ENCODE measurements at places on chromosomes 3 and 15.

DNA sequence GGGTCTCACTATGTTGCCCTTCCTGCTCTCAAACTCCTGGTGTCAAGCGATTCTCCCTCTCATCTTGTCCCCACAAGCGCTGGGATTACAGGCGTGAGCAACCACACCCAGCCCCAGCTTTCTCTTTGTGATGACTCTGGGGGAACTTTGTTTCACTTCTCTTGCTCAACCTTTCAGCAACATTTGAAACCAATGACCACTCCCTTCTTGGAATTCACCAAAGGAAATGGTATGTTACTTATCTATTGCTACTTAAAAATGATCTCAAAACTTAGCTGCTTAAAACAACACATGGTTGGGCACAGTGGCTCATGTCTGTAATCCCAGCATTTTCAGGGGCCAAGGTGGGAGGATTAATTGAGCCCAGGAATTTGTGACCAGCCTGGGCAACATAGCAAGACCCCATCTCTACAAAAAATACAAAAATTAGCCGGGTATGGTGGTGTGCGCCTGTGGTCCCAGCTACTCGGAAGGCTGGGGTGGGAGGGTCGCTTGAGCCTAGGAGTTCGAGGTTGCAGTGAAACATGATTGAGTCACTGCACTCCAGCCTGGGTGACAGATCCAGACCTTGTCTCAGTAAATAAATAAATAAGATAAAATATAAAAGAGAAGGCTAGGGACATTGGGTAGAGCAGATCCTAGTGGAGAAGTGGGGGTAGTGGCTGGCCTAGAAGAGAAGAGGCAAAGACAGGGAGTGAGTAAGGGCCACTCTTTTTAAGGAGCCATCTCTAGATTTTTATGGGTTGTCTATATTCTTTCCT, 10.3 kb upstream of the COPG1 start:
- DNase-seq = no peak

DNA sequence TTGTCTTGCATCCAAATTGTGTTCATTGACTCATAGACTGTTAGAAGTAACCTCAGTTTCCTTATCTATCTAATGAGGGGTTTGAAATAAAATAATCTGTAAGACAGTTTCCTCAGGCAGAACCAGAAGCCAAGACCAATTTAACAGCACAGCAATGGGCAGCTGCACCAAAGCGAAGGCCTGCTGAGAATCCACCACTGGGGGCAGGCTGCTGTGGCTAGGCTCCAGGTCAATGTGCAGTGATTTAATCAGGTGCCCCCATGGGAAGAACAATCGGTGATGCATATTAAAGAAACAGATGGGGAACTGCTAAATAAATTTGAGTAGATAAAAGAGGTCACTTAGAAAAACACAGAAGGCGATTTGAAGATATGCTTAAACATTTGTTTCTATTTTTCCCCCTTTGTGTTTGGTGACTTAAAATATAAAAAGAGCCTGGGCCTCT, 28.0 kb upstream of the TMOD3 start:
- DNase-seq = no peak

GRCh38 chr3:100954199-100954935, 38.9 kb downstream of the ABI3BP start:
- no peak for DNase-seq

- DNase-seq = no peak
Measured at GRCh38 chr15:100645671-100646070, 43.3 kb downstream of the ASB7 start.

DNA sequence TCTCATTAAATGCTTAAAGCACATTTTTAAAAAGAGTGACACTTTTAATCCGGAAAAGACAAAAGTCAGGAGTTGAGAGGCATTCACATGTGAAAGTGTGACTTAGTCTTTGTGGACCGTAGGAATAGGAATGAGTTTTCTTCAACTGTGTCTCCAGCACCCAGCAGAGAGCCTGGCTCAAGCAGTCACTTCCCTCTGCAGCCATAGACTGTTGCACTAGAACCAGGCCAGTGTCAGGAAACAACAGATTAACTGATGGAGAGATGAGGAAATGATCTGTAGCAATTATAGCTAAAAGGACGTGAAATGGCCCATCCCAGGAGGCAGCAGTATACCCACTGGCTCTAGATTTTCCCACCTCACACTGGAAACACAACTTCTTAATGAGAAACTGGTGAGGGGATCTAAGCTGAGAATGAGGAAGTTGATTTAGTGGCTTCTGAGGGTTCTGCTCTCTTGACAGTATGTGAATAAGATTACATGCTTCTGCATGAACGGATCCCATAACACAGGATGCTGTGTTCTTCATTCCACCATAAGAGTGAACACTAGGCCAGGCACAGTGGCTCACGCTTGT, 19.8 kb downstream of the CFAP92 start:
- no peak for DNase-seq

DNA sequence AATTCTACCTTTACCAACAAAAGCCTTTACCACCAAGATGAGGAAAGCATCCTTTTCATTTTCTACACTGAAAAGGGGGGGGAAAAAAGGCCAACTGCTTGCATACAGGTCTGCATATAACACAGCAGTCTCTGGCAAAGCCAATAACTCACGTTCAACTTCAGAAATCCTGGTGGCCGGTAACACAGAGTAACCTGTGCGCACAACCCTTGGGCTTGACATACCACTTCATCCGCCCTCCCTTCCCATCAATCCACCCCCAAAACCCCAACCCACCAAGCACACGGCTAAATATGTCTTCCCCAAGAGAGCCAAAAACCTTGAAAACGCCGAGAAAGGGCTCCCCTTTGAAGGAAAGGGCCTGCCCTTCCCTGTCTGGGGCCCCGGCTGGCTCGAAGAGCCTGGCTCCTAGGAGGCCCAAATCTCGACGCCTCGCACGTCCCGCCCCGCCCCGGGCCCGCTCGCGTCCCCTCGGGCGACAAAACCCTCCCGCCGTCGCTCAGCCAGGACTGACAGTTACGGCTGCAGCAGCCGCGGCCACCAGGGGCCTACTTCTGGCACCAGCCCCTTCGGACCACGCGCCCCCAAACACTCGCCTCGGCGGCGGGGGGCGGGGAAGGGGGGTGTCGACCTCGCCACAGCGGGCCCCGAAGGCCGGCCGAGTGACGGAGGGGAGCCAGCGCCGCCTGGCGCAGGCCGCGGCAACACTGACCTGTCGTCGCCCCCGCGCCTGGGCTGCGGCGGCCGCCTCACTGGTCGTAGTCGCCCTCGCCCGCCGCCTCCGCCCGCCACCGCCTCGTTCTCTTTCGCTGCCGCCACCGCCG, 835 bp downstream of the UBE3A start:
- DNase-seq = no peak

Data from NCI-H1436 treated with DMSO at 0.1 percent for 48 hours (cell line).